ENCODE measurements at places on chromosomes 6 and 20. TPM values are rescaled to one million over a fixed set of nuclear protein-coding genes. Genes with fewer than 3 reads are reported as not detected.

IL17F gene
- total RNA-seq, result not detected

GGTLC1 gene
- not detected for total RNA-seq

RAB23 gene
- 30.5 TPM for total RNA-seq

C6orf58 gene
- total RNA-seq, result not detected

HLA-DRA gene
- total RNA-seq, result 0.73 TPM

COL9A3 gene
- total RNA-seq, result 0.98 TPM

DPPA5 gene
- not detected for total RNA-seq

RPS6KA2 gene
- total RNA-seq, result 74.2 TPM

GINS1 gene
- 17.0 TPM for total RNA-seq

FAM184A gene
- 1.4 TPM for total RNA-seq

EDN3 gene
- total RNA-seq, result not detected

MAP7 gene
- 0.37 TPM for total RNA-seq

IPCEF1 gene
- not detected for total RNA-seq

ISM1 gene
- total RNA-seq, result 1.5 TPM

ABHD16B gene
- total RNA-seq, result not detected

NRSN1 gene
- total RNA-seq, result not detected

CASS4 gene
- total RNA-seq, result 0.20 TPM

RNF144B gene
- 0.37 TPM for total RNA-seq

HRH3 gene
- total RNA-seq, result not detected

BAG2 gene
- 24.4 TPM for total RNA-seq

SLC22A7 gene
- total RNA-seq, result not detected

SCRT2 gene
- total RNA-seq, result not detected

BPIFB4 gene
- total RNA-seq, result not detected

LY6G5B gene
- total RNA-seq, result 4.3 TPM

SLC17A2 gene
- total RNA-seq, result not detected

METTL24 gene
- not detected for total RNA-seq

THBD gene
- 15.1 TPM for total RNA-seq

SNRPB gene
- total RNA-seq, result 162 TPM

ZBP1 gene
- not detected for total RNA-seq

XKR7 gene
- total RNA-seq, result not detected

CAGE1 gene
- under 0.01 TPM for total RNA-seq

ACSS1 gene
- total RNA-seq, result 2.6 TPM

SKIC2 gene
- total RNA-seq, result 55.5 TPM

TNNC2 gene
- total RNA-seq, result 0.73 TPM

TENT5A gene
- total RNA-seq, result 30.1 TPM

PTCRA gene
- total RNA-seq, result not detected

NXT1 gene
- total RNA-seq, result 22.0 TPM

PRR3 gene
- total RNA-seq, result 7.3 TPM

STX7 gene
- 16.9 TPM for total RNA-seq

HNF4A gene
- not detected for total RNA-seq

C2 gene
- total RNA-seq, result 0.59 TPM

FAM217B gene
- total RNA-seq, result 4.3 TPM

CRYBG1 gene
- 132 TPM for total RNA-seq
